ENCODE measurements at places on chromosomes 12 and 14.

- DNase-seq: peak; percentile 59
Observed at GRCh38 chr14:58072288-58073071, 79.5 kb downstream of the ARMH4 start.

DNA sequence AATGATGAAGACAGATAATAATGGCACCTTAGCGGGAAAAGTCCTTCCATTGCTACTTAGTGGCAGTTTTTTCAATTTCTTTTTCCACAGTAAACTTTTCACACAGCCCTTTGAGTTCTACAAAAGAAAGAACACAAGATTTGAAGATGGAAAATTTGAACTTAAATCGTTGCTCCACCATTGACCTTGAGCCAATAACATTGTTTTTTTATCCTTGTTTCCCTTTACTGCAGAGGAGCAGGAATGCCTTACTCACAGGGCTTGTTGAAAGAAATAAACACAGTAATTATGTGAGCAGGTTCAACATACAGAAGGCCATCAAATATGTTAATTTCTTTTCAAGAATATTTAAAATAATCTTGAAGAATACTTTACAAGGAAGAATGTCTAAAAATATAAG lies 181.5 kb upstream of the KRR1 start:
- no peak for DNase-seq

GRCh38 chr12:132807295-132808092 lies 21.2 kb downstream of the GOLGA3 start:
- DNase-seq: no peak

- no peak for DNase-seq
Observed at GRCh38 chr14:59913187-59913586, 6.8 kb upstream of the LRRC9 start.

- DNase-seq: no peak
Observed at GRCh38 chr12:27163048-27163715, 80.8 kb upstream of the C12orf71 start.

DNA sequence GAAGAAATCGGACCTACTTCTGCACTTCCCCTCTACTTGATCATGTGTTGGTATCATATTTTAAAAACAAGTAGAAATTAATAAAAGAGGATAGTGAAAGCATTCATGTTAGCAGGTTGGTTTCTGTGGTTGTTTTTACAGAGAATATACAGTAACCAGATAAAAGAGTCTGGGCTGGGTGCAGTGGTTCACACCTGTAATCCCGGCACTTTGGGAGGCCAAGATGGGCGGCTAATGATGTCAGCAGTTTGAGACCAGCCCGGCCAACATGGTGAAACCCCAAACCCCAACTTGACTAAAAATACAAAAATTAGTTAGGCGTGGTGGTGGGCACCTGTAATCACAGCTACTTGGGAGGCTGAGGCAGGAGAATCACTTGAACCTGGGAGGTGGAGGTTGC lies 55.9 kb downstream of the LRP6 start:
- no peak for DNase-seq

DNA sequence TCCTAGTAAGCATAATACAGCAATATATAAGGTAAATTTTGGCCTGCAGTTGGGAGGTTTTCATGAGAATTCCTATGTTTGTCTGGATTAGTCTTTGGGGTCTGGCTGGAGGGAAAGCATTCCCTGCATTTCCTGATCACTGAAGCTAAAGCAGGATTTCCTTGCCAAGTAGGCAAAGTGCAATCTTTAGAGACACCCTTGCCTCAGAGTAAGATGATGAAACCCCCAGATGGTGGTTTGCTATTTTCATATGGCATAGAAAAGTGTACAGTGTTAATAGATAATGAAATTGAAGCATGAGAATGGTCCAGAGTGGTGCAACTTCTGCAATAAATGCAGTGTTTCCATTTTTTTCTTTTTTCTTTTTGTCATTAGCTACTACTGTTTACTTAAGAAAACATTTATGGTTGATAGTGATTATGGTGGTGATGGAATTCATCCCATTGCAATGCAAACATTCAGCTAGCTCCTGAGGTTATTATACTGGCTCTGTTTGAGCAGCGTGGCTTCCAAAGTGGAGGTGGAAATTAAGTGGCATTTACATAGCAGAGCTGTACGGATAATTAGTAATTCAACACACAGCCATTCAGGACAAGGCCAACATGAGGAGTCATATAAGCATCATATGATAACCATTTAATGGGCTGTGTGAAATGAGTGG lies 276.3 kb downstream of the DUSP6 start:
- DNase-seq: peak; percentile 30

GRCh38 chr12:20374795-20375194 lies 6.5 kb downstream of the PDE3A start:
- DNase-seq: no peak

DNA sequence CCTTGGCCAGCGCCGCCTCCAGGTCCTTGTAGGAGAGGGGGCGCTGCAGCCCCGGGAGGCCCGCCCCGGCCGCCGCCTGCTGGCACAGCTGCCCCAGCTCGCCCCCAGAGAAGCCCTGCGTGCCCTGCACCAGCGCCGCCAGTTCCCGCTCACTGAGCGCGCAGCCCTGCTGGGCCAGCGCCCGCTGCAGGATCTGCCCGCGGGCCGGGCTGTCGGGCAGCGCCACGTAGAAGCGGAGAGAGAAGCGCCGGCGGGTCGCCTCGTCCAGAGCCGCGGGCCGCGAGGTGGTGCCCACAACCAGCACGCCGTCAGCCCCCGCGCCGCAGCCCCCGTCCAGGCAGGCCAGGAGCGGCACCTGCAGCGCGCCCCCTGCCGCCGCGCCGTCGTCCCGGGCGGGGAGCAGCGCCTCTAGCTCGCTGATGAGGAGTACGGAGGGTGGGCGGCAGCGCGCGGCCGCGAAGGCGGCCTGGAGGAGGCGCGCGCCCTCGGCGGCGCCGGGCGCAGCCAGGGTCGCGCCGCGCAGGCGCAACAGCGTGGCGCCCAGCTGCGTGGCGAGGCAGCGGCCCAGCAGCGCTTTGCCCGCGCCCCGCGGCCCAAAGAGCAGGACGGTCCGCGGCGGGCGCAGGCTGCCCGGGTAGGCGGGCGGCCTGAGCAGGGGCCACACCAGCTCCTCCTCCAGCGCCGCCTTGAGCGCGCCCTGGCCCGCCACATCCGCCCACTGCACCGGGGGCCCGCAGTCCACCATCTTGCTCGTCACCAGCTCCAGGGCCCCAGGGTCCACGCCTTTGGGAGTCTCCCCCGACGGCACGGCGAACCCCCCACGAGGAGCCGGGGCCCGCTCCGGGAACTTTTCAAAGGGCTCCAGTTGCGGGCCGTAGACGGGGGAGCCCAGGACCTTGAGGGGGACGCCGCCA lies 27.7 kb downstream of the FIGNL2 start:
- peak; percentile 62 for DNase-seq

GRCh38 chr14:64476438-64476837 lies 11.1 kb downstream of the AKAP5 start:
- DNase-seq: no peak

DNA sequence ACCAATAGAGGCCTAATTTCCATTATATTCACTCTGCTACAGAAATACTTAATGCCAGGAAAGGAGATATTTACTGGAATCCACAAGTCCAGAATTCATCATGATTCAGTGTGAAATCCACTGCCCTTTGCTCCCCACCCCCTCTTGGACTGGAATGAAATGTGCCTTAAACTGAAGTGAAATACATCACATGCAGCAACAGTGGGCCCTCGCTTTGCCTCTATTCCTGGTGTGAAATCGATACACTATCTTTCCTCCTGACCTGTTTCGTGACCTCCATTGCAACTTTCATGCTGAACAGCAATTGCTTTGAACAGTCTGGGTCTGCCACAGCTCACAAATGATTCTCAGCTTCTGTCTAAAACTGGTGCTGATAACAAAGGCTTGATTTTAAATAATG lies 100.6 kb downstream of the NPAS3 start:
- no peak for DNase-seq

GRCh38 chr14:91996948-91997371 lies 42.9 kb downstream of the TRIP11 start:
- peak; percentile 32 for DNase-seq

GRCh38 chr14:68222154-68222553 lies 402.6 kb downstream of the RAD51B start:
- DNase-seq: no peak

DNA sequence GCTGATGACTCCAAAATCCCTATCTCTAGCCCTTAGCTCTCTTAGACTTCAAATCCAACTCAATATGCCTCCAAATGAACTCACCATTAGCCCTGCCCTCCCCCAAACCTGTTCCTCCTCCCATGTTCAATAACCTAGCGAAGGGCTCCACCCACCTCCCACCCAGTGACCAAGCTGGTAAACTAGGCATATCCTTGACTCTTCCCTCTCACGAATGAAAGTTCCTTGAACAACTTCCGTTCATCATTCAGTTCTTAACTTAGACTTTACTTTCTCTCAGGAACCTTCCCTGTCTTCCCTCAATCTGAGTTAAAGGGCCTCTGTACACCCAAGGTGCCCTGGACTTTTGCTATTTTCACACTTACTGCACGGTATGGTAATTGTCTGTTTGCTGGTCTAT lies 1.9 kb upstream of the KLHDC1 start:
- DNase-seq: no peak

- no peak for DNase-seq
Observed at GRCh38 chr12:74818412-74818811, 280.8 kb downstream of the ATXN7L3B start.

DNA sequence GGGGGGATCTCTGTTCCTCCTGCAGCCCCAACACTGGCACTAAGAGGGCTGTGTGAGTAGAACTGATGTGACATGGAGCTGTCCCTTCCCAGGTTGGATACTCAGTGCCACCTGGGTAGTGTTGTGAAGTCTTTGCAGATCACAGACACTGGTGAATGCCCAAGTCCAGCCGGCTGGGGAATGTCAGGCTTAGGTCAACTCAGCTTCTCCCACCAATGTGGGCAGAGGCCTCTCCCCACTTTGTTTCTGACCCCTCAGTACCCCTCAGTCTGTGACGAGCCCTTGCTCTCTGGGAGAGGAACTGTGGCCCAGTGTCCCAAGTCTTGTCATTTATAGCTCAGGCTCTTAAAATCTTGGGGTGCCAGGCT lies 11.3 kb downstream of the SLC25A29 start:
- DNase-seq: no peak

- DNase-seq: no peak
Observed at GRCh38 chr14:105473033-105473676, 1.5 kb upstream of the CRIP2 start.

DNA sequence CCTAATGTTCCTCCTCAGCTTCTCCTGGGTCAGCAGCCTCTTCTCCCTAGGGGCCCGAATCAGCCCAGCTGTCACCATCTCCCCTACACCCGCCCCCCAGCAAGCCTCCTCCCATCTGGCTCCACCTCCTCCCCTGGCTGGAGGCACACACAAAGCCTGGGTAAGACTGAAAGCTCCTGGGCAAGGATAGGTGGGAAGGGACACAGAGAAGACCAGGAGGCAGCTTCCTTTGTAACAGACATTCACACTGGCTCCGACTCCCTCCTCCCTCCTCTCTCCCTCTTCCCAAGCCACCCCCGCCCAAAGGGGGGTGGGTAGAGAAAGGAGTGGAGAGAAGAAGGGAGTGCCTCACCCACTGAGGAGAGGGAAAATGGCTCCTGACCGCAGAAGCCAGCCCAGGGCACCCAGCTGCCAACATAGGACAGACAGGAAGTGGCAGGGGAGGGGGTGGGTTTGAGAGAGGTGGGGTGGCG lies 4.0 kb downstream of the CHD4 start:
- DNase-seq: no peak

DNA sequence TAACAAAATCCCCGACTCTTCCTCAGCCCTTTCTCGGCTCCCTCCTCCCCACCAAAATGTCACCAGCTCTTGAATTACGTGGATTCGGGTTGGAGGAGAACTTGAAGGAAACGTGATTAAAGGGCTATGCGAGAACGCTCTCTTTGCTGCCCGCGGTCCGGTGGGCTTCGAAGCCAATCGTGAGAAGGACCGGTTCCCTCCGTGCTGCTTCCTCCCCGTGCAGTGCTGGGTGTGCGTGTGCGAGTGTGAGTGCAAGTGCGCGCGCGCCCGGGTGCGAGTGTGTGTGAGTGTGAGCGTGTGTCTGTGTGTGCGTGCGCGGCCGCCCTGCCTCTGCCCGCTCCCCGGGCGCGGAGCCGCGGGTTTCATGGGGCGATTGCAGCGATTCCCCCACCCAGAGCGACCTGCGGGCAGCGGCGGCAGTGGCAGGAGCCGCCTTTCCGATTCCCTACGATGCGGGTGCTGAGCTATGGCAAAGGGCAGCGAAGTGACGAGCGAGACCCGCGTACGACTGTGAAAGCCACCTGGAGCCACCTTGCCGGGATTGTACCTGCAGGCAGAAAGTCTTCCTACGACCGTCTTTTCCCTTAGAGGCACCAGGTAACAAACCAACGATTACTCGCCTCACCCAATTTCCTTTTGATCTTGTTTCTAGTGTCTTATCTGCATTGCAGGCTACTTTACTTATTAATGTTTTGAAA lies 1.4 kb downstream of the LRFN5 start:
- DNase-seq: peak; percentile 54

- no peak for DNase-seq
Observed at GRCh38 chr12:15011162-15011561, 38.3 kb downstream of the PDE6H start.

- no peak for DNase-seq
Observed at GRCh38 chr12:128290938-128291337, 24.0 kb downstream of the TMEM132C start.

DNA sequence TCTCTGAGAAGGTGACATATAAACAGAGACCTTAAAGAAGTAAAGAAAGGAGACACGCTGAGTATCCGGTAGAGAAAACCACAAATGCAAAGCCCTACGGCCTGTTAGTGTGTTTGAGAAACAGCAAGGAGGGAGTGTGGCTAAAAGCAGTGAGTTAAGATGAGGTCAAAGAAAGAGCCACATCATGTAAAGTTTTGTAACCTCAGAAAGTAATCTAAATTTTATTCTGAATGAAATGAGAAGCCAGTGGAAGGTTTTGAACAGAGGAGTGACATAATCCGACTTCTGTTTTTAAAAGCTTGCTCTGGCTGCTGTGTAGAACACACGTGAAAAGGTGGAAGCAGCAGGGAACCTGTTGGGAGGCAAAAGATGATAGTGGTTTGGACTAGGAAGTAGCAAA lies 32.6 kb downstream of the PPP2R5E start:
- no peak for DNase-seq

- no peak for DNase-seq
Observed at GRCh38 chr12:107057071-107057834, 36.1 kb downstream of the CRY1 start.

DNA sequence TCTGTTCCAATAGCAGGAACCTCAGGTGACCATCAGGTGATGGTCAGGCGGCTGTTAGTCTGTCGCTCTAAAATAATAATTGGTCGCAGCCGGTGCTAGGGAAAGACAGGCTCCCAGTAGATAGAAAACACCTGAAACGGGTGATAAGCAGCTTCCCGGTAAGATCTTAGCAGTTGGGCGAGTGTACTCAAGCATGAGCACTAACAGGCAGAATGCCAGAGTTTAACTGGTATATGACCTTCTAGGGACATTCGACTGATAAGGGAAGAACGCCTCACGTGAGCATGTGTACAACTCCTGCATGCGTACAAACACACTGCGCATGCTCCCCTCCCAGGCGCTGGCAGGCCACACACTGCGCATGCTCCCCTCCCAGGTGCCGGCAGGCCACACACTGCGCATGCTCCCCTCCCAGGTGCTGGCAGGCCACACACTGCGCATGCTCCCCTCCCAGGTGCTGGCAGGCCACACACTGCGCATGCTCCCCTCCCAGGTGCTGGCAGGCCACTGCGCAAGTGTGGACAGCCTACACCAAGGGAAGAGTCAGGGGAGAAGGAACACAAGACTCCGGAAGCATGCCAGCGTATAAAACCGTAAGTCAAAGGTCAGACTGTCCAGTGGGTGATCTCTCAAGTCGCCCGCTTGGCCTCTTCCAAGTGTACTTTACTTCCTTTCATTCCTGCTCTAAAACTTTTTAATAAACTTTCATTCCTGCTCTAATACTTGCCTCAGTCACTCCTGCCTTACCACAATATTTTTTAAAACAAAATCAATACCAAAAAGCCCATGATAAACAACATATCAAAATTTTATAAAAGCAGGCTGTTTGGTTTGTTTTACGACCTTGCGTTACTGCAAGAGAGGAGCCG lies 24.5 kb downstream of the GPRC5D start:
- DNase-seq: peak; percentile 17

Measured in NCI-H748 treated with DMSO at 0.1 percent for 48 hours (cell line).